Stimulated activated CD8-positive, alpha-beta memory T cell treated with anti-CD3 and anti-CD28 coated beads, Interleukin-4, amount 100 ng/mL, for 1 hour (primary cell): ENCODE measurements at places on chromosomes 12 and 14.

GRCh38 chr14:21557084-21557901 is 22.6 kb downstream of the OR10G3 start:
- peak; percentile 55 for DNase-seq

- DNase-seq = no peak
Observed at GRCh38 chr14:59474172-59474571, 9.0 kb upstream of the GPR135 start.

DNA sequence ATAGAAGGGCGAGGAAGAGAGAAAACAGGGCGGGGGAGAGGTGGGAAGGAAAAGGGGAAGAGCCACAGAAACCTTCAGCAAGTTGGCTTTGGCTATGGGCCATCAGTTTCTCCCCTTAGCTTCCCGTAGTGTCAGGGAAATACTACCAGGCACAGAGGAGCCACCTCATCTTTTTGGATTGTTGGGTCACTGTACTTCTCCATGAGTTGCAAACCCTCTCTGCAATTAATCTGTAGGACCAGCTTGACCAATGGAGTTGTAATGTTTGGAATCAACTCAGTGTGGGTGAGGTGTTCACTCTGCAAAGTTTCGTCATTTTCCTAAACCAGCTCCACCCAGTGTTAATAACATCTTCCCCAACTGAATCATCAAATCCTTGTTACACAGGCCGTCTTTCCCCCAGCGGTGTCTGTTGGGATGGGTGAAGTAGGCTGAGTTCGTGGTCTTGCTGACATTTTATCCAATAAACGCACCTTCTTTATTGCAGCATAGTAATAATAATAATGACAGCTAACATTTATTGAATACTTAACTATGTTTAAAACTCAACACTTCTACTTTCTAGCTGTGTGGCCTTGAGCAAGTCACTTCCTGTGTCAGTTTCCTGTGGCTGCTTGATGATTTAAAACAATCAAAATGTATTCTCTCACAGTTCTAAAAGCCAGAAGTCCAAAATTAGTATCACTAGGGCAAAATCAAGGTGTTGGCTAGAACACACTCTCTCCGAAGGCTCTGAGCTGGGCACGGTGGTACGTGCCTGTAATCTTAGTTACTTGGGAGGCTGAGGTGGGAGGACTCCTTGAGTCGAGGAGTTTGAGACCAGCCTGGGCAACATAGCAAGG is 8.1 kb upstream of the GLTP start:
- DNase-seq = no peak

- no peak for DNase-seq
Observed at GRCh38 chr14:34180869-34181268, 230.0 kb upstream of the EGLN3 start.

DNA sequence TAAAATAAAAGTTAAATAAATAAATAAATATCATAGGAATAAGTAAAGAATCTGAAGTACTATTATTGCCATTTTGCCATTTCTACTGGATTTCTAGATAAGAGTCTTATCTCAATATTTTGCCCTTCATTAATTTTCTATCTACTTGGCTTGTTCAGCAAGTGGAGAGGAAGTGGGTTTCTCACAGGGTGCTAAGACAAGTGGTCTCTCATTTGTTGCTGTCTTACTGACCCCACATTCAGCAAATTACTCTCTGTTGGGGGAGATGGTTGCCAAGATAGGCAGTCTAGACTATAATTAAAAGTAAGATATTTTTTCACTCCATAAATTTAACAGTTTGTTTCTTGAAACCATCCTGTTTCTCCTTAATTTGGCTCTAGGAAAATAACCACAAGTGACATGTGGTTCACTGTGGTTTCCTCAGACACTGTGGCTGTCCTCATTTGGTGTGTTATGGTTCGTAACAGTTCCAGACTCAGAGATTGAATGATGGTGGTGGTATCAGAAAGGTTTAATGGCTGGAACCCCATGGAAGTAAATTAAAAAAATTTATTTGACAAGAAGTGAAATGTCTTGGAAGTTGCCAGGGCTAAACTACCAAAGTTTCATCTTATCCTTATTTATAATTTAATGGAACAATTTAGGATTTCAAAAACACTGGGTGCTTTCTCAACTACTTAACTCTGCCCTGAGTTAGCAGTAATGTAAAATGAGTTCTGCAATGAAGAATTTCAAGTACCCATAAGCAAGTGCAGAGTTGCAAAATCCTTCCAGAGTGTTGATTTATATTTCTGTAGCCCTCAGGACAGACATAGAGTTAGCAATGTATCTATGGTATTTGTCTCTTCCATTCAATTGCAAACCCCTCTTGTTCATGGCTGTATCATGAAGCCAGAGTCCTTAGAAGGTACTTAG is 214.8 kb downstream of the MSRB3 start:
- DNase-seq = no peak

- DNase-seq = no peak
Observed at GRCh38 chr12:109169262-109169661, 52.9 kb downstream of the ACACB start.

DNA sequence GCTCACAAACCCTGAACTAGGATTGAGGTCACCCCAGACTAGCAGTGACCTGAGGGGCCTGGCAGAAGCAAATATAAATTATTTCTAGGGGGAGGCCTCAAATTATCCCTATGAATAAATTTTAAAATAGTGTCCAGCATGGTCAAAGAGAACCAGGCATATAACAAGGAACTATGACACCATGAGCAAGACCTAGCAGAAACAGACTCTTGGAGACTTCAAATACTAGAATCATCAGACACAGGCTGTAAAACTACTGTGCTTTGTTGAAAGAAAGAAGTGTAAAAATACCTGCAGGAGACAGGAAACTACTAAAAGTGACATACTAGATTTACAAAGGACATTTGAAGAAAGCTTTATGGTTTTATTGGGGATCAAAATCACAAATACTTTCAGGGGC is 3.2 kb upstream of the BCL7A start:
- no peak for DNase-seq

DNA sequence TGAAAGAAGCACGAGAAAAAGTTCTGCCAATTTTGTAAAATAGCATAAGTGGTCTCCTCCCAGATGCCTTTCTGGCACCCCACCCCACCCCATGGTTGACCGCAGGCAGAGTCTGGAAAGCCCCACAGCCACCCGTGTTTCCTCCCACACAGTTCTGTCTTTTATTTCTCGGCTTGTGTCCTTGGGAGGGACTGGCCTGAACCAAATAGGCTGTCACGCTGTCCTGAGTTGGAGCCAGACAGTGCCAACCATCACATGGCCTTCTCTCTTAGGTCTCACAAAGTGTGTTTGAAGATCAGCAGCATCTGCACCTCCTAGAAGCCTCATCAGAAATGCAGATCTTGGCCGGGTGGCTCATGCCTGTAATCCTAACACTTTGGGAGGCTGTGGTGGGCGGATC is 10.2 kb upstream of the LTA4H start:
- DNase-seq = no peak

- no peak for DNase-seq
Observed at GRCh38 chr12:99121546-99121945, 476.5 kb downstream of the APAF1 start.

GRCh38 chr14:36682338-36682737 is 20.7 kb downstream of the PAX9 start:
- no peak for DNase-seq

- no peak for DNase-seq
Observed at GRCh38 chr14:73238424-73238852, 1.1 kb downstream of the PAPLN start.

GRCh38 chr14:89746654-89747053 is 207.9 kb downstream of the EFCAB11 start:
- no peak for DNase-seq

- no peak for DNase-seq
Observed at GRCh38 chr12:12505544-12506495, 56.8 kb downstream of the DUSP16 start.

GRCh38 chr12:74120644-74121043 is 417.0 kb upstream of the ATXN7L3B start:
- no peak for DNase-seq

DNA sequence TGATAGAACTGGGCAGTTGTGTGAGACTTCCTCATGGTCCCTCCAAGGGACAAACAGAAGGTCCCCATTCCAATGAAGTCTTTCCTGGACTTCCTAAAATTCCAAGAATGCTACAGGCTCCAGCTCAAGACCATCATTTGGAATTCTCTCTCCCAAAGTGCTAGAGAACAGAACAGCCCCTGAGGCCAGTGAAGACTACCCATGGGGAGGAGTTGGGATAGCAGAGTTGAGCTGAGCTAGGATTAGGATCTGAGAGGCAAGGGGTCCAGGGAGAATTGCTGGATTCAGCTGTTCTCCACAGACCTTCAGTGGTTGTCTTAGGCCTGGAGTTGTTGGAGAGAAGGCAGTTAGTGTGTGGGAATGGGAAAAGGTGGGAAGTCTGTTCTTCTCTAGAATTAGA is 10.8 kb downstream of the KRT1 start:
- no peak for DNase-seq

DNA sequence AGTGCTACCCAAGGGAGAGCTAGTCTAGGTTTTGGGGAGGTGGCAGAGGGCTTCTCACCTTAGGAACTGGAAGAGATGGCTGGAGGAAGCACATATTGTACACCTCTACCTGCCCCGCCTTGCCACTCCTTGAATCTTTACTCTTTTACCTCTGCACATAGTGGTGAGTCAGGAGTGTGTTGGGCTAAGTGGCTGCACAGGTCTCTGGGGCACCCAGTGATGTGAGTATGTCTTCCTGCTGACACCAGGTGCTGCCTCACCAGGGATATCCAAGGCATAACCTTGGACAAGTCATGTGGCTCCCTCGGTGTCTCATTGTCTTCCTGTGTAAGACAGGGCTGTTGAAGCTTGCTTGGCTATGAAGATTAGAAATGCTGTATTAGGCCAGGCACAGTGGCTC is 19.8 kb upstream of the CABP1 start:
- DNase-seq = no peak

DNA sequence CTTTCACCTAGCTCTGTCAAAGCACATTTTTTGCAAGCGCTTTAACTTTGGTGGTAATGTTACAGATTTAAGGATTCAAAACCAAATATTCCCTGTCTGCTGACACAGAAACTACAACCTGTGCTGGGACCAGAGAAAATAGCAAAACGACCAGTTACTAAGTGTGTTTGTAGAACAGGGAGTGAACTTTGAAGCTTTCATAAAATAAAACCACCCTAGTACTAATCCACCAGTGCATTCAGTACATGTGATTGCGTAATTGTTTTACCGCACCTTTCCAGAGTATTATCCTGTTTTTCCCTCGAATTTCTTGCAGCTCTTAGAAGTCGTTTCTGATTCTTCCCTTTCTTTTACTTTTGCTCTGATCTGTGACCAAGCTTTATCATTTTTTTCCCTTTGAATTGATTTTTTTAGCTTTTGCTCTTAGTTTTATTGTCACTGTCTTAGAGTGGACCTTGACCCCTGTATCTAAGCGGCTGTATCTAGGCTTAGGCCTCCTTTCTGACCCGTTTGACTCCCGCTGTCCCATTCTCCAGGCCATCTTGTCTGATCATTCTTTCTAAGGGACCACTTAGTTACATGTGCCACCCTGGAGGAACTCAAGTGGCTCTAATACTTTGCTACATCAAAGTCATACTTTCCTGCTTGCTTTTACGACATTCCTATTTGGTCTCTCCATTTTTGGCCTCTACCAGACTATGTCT is 429.4 kb downstream of the PCNX1 start:
- DNase-seq = no peak

DNA sequence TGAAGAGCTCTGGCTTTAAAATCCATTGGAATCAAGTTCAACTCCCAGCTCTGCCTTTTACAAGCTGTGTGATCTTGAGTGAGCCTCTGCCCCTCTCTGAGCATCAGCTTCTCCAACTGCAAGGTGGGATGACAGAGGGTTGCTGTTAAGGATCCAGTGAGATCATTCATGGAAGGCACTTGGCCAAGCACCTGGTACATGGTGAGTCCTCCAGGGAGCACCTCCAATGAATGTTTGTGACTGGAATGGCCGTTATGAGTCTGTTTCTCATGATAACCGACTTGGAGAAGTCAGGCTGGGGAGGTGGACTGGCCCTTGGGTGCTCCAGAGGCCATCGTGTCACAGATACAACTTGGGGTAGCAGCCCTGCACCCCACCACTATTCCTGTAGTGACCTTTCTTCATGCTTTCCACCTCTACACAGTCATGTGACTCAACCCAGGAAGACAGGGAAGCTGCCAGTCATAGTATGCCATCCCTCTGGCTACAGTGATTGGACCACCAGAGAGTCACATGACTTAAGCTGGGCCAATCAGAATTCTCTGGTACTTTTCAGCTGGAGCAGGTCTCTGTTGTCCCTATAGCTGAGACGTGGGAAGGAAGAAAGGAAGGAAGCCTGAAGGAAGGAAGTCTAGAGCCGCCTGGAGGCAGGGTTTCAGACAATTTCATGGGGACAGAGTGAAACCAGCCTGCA is 146.5 kb upstream of the MYL2 start:
- no peak for DNase-seq

- DNase-seq = no peak
Observed at GRCh38 chr14:72898448-72898847, 4.5 kb upstream of the DPF3 start.

- no peak for DNase-seq
Observed at GRCh38 chr14:48615618-48616017, 940.2 kb upstream of the MDGA2 start.

GRCh38 chr14:50225974-50226297 is 5.4 kb downstream of the SOS2 start:
- DNase-seq = no peak

DNA sequence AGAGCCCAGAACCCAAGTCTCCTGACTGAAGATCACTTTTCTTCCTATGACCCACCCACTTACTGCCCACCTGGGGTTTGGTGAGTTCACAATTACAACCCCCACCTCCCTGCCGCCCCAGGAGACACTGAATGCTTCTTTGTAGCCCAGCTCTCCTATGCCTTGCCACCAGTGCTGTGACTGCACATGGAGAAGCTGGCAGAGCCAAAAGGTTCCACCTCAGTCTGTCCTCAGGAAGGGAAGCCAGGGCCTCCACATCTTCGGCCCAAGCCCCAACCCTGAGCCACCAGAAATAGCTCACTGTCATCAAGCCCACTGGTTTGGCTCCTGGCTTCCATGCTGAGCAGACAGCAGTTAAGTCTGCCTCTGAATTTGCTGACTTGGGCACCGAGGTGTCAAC is 25.6 kb downstream of the OTUB2 start:
- no peak for DNase-seq

DNA sequence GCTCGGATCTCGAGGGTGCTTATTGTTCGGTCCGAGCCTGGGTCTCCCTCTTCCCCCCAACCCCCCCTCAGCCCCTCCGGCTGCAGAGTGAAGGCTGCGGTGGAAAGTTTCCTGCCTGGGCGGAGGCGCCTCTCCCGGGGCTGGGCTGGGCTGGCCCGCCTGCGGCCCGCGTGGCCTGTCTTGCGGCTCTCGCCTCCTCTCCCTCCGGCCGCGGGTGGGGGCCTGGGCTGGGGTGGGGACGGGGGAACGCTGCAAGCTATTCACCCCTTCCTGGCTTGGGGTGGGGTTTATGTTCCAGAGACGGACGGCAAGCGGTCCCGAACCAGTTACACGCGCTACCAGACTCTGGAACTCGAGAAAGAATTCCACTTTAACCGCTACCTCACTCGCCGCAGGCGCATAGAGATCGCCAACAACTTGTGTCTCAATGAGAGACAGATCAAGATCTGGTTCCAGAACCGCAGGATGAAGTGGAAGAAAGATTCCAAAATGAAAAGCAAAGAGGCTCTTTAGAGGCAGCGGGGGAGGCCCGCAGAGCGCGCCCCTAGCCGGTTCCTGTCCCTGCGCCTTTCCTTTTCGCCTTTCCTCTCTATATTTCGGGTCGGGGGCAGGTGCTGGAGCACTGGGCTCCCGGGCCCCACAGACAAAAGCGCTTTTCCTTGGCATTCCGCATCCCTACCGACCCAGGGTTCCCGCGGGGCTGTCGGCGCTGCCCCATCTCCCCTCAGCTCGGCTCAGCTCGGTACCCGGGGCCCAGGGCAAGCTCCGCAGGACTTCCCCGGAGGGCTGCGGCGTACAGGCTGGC is 1.3 kb downstream of the HOXC5 start:
- DNase-seq = no peak
